ENCODE measurements at places on chromosomes 1 and 21.

- DNase-seq = no peak
Measured at GRCh38 chr1:230401763-230402294, 24.3 kb downstream of the PGBD5 start.

DNA sequence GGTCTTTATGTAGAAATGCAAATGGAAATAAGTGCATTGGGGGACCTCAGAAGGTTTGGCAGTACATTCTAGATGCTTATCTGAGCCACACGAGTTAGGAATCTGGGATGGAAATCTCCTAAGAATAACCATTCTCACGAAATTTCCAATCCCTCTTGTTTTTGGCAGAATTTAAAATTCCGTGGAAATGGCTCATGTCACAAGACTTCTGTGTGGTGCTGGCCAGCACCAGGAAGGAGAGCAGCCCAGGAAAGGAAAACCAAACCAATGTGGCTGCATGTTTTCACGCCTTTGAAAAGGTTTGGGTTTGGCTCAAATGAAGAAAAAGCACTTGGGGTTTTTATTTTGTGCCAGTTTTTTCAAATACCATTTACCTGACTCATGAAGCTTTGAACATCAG, 80.1 kb upstream of the KCNK2 start:
- no peak for DNase-seq

DNA sequence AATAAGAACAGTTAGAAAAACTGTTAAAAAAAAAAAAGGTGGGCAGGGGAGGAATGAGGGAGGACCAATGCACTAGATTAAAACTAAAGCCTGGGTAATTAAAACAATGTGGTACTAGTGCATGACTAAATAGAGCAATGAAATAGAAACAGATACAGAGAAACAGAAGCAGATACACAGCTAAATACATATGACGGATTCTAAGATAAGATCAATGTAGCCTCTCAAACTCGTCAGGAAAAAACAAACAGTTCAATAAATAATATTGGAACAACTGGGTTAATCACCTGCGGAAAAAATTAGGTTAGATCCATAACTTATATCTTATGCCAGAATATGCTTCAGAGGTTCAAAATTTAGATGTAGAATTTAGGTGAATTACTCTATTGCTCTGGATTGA, 68.2 kb downstream of the ERO1B start:
- no peak for DNase-seq

DNA sequence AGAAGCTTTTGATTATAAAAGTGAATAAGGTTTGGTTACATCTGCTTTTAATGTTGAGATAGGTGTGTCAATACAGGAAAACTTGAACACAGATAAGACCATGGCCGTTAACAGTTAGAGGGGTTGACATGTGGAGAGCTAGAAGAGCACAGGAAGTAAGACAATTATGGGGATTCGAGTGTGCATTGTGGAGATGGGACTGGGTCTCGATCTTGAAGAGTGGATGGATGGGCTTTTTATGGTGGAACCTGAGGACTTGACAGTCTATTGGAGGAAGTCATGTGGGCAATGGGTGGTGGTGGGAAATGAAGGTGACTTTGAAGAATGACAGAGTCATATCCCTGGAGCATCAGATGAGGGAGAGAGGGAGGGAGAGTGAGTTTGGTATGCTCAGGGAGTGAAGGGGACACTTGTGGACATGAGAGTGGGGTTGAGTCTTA, 12.1 kb downstream of the DYRK1A start:
- no peak for DNase-seq

DNA sequence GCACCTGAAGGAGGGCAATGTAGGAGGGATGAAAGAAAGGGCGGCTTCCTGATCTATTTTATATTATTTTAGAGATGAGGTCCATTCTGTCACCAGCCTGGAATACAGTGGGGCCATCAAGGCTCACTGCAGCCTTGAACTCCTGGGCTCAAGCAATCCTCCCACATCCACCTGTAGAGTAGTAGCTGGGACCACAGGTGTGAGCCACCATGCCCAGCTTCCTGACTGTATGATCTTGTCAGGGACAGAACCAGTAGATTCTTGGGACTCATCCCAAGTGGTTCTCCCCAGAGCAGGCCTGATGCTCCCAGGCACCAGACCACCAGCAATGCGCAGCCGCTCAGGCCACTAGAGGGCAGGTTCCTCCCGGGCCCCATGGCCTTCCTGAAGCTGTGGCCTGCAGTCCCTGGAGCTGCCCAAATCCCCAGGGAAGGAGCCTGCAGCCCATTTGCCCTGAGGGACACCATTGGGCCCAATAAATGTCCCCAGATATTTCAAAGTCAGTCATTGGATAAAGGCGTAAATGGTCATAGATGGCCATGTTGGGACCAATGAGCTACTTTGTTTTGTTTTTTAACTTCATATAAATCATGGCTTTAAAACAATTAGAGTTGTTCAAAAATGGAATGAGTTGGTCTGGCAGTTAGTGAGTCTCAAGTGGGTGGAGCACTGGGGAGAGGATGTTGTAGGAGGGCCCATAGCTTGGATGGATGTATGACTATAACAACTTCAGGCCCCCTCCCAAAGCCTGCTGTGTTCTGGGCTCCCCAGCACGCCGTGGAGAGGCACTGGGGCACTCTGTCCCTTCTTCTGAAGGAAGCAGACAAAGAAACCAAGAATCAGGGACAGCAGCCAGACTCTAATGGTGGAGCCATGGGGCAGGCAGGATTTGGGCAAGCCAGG, 44.7 kb upstream of the GOLT1A start:
- peak; percentile 94 for DNase-seq

Measured in BE2C (cell line).